ENCODE measurements at places on chromosomes 2 and 18.

- H3K27ac ChIP-seq: no peak overlapping the region
- H3K4me1 ChIP-seq: peaks cover 3% of the 10 kb centered on the region
- H3K4me3 ChIP-seq: no peak overlapping the region
- DNase-seq: no peak
Measured at GRCh38 chr2:151953467-151953866, 125.2 kb upstream of the ARL5A start.

GRCh38 chr2:64581777-64582539 is 57.8 kb downstream of the AFTPH start:
- no peak overlapping the region for H3K4me3 ChIP-seq
- no peak overlapping the region for H3K27ac ChIP-seq
- DNase-seq: no peak
- H3K4me1 ChIP-seq: peaks cover 3% of the 10 kb centered on the region

GRCh38 chr2:37914340-37914739 is 10.7 kb upstream of the RMDN2 start:
- peaks cover 4% of the 10 kb centered on the region for H3K4me1 ChIP-seq
- H3K4me3 ChIP-seq: no peak overlapping the region
- DNase-seq: no peak
- H3K27me3 ChIP-seq: peaks cover 35% of the 10 kb centered on the region

GRCh38 chr18:66110607-66111006 is 359.8 kb downstream of the CDH7 start:
- no peak overlapping the region for H3K27ac ChIP-seq
- H3K4me3 ChIP-seq: no peak overlapping the region

GRCh38 chr2:217846321-217846743 is 156.5 kb downstream of the TNS1 start:
- no peak overlapping the region for H3K27ac ChIP-seq
- peaks cover 32% of the 10 kb centered on the region for H3K27me3 ChIP-seq
- no peak for DNase-seq
- H3K36me3 ChIP-seq: no peaks in the 10 kb centered on the region

DNA sequence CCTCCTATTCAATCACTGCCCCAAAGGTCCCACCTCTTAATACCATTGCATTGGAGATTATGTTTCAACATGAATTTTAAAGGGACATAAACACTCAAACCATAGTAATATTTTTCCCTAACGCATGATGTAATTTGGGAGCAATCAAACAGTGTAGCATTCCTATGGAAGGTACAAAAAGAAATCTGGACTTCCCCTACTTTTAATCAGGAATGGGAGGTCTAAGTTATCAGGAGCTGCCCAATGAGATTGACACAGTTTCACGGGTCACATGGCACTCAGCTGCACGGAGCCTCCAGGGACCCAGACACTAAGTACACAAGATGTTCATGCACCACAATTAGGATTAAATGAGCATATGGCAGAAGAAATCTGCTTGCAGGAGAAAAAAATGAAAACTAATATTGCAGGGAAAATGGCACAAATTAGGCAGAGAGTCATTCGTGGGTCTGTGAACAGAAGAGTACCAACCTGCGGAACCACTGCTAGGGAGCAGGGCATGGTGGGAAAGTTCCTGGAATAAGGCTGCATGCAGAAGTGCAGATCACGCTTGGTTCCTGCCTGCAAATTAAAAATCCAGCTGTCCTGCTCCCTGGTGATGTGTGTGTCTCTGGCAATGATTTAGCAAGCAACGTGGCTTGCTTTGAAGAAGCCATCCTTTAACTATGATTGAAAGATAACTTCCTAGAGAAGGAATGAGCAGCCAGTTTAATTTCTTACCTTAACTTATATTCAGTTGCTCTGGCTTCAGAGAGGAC is 326.6 kb upstream of the ID2 start:
- peaks cover 6% of the 10 kb centered on the region for H3K36me3 ChIP-seq
- H3K4me1 ChIP-seq: peaks cover 11% of the 10 kb centered on the region
- DNase-seq: no peak
- no peak overlapping the region for H3K4me3 ChIP-seq

DNA sequence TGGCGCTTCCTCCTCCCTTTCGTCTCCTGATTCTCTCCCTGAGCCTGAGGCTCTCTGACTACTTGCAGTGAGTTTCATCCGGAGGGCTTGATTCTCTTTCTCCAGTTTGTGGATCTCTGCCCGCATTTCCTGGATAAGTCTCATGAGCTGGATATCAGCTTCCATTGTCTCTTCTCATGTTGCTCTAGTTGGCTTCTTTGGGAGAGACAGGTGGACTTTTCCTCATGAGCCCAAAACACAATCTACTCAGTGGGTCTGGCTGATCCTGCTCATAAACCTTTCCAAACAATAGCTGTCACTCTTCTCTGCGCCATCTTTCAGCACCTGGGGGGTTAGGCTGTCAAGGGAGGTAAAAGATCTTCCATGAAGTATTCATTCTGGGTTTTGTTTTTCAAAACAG is at the start of gene CCDC195:
CCDC195 (minus strand) TSS at position 165 of the 400 bp plus-strand sequence; CDS start at position 165, 0 bp downstream.
- H3K4me3 ChIP-seq: no peak within 1 kb of the TSS
- no peak within 1 kb of the TSS for H3K27ac ChIP-seq
- H3K27me3 ChIP-seq: peaks cover 31% of the 10 kb centered on the region
- DNase-seq: no peak
- no peaks in the 10 kb centered on the region for H3K4me1 ChIP-seq

GRCh38 chr2:156907806-156908205 is 349.7 kb upstream of the GALNT5 start:
- no peak overlapping the region for H3K27ac ChIP-seq
- H3K4me3 ChIP-seq: no peak overlapping the region
- no peaks in the 10 kb centered on the region for H3K27me3 ChIP-seq
- no peak for DNase-seq
- no peaks in the 10 kb centered on the region for H3K36me3 ChIP-seq

DNA sequence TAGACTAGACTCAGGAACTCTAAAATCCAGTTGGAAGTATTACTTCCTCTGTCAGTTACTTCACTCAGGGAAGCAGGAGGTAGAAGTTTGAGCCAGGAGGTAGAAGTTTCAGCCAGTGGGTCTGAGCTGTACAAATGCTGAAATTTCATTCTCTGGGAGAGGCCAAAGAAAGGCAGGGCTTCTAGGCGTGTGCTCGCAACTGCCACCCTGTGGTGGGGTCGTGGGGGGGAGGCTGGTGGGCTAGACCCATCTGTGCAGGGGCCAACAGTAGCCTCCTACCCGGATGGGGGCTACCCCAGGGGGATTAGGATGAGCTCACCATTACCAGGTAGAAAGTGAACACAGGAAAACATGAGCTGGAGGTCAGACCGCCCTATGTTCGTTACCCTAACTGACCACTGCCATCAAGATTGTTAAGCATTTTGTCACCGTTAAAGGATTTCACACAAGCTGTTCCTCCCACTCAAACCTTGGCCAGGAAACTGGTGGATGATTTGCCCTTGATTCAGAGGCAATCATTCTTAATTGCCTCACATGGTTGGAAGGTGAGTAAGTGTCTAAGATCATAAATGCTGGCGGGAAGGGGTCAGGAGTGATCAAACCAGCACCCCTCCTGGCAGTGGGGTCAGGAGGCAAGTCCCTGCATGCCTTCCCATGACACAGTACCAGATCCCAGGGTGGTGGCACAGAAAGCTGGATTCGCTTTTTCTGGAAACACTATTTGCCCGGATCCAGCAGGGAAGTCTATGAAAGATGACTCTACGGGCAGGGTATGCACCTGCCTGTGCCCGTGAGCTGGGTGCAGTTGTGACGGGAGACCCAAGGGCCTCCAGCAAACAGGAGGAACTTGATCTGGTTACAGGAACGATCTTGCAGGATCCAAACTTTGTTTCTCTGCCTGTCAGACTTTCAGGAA is 5.2 kb upstream of the FHL2 start:
- peaks cover 4% of the 10 kb centered on the region for H3K4me1 ChIP-seq
- peaks cover 59% of the 10 kb centered on the region for H3K27me3 ChIP-seq
- H3K27ac ChIP-seq: no peak overlapping the region
- DNase-seq: no peak
- H3K4me3 ChIP-seq: no peak overlapping the region

DNA sequence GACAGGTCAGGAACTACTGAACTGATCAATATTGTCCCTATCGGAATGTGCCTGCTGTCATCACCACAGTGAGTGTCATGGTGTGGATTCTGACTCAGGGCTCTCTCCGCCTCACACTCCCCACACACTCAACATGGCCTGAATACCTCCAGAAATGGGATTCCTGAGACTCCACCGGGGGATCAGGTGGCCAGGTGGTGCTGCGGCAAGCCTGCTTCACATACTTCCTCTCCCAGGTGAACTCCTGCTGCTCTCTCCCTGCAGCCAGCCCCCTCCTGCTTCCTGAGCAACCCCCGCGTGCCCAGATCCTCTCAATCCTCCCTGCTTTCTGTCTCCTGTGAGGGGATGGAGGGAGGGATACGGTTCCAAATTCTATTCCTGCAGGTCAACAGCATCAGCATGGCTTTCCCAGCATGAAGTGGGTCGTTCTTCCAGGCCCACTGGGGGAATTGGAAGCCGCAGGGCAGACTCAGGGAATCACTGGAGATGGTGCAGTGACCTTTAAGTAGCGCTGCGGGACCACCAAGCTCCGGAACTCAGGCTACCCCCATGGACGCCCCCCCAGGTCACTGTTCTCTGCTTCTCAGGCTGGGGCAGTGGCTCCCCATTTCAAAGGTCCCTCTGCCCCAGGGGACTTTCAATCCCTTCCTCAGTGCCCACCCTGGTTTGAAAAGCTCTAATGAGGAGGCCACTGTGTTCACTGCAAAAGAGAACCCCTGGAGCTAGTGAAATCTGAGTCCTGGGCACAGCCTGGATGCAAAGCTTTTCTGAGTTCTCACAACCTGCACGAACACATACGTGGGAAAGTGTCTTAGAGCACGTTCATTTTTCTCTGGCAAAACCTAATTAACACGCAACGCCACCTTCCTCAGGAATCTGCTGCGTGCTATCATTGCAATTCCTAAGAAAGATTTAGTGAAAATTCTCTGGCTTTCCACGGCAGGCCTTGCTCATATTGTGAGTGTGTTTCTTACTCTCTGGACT is 168.4 kb downstream of the ZFP36L2 start:
- peak overlapping the region; percentile 58 for H3K4me3 ChIP-seq
- no peaks in the 10 kb centered on the region for H3K36me3 ChIP-seq
- H3K4me1 ChIP-seq: peaks cover 23% of the 10 kb centered on the region
- H3K27ac ChIP-seq: peak overlapping the region; percentile 95
- DNase-seq: no peak

DNA sequence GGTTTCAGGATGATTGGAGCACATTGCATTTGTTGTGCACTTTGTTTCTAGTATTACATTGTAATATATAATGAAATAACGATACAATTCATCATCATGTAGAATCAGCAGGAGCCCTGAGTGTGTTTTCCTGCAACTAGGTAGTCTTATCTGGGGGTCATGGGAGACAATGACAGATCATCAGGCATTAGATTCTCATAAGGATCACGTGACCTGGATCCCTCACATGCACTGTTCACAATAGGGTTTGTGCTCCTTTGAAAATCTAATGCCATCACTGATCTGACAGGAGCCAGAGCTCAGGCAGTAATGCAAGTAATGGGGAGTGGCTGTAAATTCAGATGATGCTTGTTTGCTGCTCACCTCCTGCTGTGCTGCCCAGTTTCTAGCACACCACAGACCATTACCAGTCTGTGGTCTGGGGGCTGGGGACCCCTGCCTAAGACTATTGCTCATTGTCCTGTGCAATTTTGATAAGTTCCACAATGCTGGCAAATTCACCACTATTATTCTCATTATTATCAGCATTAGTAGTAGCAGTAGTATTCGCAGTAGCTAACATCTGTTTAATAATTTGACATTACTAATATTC is 428.7 kb upstream of the TNP1 start:
- H3K27me3 ChIP-seq: no peaks in the 10 kb centered on the region
- H3K27ac ChIP-seq: no peak overlapping the region
- no peaks in the 10 kb centered on the region for H3K36me3 ChIP-seq
- H3K4me1 ChIP-seq: no peaks in the 10 kb centered on the region

- H3K27me3 ChIP-seq: no peaks in the 10 kb centered on the region
- H3K36me3 ChIP-seq: no peaks in the 10 kb centered on the region
- H3K4me3 ChIP-seq: no peak overlapping the region
- H3K27ac ChIP-seq: no peak overlapping the region
- DNase-seq: no peak
Measured at GRCh38 chr18:6255116-6255705, 159.5 kb downstream of the L3MBTL4 start.

Measured in T-helper 17 cell (primary cell).